ENCODE measurements at places on chromosomes 2 and 18.

GRCh38 chr18:41071826-41072225, 883.2 kb upstream of the PIK3C3 start:
- no peak for DNase-seq

DNA sequence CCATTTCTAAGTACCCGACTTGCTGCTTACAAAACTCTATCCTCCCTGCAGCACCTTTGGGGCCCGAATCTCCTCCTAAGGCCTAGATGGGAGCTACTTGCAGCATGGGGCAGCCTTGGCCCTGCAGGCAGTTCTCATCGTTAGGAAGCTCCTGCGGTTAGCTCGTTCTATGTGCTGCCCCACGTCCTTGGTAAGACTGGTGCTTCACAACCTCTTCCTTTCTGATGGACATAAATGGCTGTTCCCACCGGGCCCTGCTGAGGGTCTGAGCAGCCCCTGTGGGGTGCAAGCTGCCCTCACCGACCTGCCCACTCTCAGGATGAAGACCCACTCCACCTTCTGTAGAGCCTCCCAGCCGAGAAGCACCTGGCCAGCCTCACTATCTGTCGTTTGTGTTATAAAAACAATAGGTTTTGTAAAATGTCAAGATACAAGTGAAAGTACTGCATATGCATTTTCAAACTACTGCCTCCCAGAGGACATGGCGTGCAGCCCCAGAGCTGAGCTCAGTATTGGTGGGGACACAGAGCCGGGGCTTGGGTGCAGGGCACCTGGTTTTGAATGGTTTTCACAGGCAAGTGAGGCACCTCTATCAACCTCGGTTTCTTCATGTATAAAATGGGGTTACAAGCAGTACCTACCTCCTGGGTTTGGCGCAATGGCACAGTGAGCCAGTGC, 19.4 kb downstream of the OTOF start:
- DNase-seq: no peak

- DNase-seq: no peak
Observed at GRCh38 chr2:54641988-54642387, 81.5 kb upstream of the EML6 start.

DNA sequence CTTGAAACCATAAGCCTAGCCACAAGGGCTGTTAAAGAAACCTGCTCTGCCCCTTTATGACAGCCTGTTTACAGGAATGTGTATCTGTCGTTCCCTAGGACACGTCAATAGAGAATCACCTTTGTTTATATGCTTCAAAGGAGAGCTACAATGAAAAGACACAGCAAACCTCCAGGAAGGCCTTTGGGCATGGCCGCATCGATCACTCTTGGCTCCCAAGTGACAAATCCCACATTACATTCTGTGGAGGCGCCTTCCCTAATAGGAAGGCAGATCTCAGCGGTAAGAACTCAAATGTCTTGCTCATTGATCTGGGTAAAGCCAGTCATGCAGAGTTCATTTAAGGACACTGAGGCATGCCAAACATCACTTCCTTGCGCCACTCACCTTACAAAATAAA, 26.5 kb downstream of the KIAA2012 start:
- DNase-seq: no peak

- DNase-seq: no peak
Observed at GRCh38 chr2:172409042-172409441, 18.3 kb upstream of the ITGA6 start.

DNA sequence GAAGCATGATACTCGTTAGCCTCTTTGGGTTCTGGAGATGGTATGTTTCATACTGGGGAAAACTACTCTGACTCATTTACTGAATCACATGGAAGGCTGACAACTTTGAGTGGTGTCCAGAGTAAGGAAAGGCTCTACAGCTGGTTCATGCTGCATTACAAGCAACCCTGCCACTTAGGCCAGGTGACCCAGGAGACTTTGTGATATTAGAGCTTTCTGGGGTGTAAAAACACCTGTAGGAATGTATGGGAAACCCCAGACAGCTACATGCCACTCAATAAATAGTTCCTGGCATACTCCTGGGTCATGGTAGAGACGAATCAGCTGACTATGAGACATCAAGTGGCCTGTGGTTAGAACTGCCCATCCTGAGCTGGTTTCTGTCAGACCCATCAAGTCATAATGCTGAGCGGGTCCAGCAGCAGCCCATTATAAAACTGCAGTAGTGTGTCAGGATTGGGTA, 21.3 kb upstream of the TCF7L1 start:
- DNase-seq: no peak

GRCh38 chr2:8661736-8662135, 20.1 kb upstream of the ID2 start:
- no peak for DNase-seq

DNA sequence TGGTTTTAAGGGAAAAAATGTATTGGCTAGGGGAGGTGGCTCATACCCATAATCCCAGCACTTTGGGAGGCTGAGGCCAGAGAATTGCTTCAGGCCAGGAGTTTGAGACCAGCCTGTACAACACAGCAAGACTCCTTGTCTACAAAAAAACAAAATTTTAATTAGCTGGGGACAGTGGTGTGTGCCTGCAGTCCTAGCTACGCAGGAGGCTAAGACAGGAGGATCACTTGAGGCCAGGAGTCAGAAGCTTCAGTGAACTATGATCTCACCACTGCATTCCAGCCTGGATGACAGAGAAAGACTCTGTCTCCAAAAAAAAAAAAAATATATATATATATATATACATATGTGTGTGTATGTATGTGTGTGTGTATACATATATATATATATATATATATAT, 18.5 kb downstream of the CCDC88A start:
- no peak for DNase-seq

GRCh38 chr2:3587432-3587831, 7.5 kb upstream of the COLEC11 start:
- no peak for DNase-seq

- no peak for DNase-seq
Observed at GRCh38 chr2:56531668-56532420, 348.1 kb downstream of the CCDC85A start.

- no peak for DNase-seq
Observed at GRCh38 chr2:7940723-7941122, 741.1 kb upstream of the ID2 start.

- DNase-seq: no peak
Observed at GRCh38 chr18:64436111-64436510, 287.2 kb upstream of the LINC00305 start.

DNA sequence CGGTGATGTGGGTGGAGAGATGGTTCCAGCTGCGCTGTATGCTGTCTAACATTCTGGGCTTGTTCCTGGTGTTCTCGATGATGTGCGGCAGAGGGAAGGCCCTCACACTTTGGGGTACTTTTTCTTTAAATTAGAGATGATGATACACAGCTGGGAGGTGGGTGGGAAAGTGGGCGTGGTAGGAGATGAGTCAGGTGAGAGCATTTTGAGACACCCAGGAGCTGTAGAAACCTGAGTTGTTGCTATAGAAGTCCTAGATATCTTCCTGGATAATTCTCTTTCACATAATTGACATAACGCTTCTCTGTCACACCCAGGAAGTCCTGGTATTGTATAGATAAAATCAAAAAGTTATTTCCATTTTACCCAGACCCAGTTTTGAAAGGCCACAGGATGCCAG, 103.8 kb upstream of the ALKAL2 start:
- DNase-seq: no peak

GRCh38 chr2:146850746-146851145, 994.1 kb upstream of the ACVR2A start:
- no peak for DNase-seq

DNA sequence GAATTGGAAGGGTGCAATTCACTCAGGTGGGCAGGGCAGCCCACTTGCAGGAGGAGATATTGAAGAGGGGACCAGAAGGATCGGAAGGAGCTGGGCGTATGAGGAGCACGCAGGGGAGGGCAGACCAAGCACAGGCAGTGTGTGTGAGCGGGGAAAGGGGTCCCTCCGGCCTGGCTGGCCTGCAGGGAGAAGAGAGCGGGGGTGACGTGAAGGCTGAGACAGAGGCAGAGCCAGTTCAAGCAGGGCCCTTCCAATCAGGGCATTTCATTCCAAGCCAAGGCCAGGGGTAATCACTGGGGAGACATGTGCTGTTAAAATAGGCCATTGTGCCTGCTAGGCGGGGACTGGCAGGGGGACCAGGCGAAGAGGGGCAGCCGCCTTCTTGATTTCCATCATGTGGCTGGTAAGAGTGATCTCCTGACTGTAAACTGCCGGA, 62.2 kb downstream of the ACKR3 start:
- no peak for DNase-seq

DNA sequence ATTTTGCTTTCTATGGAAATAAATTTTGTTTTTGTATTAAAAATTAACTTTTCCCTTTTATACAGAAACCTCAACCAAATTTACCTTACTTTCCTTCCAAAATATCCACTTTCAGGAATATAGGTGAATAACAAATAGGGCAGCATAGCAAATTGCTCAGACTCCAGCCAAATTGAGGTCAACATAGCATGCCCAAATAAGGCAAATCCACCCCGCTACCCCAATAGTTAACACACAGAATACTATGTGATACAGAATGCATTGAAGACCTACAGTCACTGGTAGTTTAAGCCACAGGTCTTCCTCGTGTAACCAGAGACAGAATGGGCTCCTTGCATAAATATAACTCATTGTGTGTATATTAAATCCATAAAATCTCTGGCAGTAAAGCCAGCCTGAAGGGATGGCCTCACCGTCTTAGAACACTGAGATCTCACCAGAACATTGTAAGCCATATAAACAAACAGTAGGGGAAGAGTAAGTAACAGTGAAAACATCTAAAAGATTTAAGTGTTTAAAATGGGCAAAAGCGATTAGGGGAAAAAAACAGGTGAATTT, 72.2 kb downstream of the PMAIP1 start:
- no peak for DNase-seq

- no peak for DNase-seq
Observed at GRCh38 chr18:70246061-70246466, 40.6 kb upstream of the RTTN start.

GRCh38 chr18:78629426-78629825, 350.2 kb upstream of the SALL3 start:
- DNase-seq: no peak

GRCh38 chr2:131542438-131543384, 15.0 kb downstream of the CCDC74A start:
- DNase-seq: no peak

DNA sequence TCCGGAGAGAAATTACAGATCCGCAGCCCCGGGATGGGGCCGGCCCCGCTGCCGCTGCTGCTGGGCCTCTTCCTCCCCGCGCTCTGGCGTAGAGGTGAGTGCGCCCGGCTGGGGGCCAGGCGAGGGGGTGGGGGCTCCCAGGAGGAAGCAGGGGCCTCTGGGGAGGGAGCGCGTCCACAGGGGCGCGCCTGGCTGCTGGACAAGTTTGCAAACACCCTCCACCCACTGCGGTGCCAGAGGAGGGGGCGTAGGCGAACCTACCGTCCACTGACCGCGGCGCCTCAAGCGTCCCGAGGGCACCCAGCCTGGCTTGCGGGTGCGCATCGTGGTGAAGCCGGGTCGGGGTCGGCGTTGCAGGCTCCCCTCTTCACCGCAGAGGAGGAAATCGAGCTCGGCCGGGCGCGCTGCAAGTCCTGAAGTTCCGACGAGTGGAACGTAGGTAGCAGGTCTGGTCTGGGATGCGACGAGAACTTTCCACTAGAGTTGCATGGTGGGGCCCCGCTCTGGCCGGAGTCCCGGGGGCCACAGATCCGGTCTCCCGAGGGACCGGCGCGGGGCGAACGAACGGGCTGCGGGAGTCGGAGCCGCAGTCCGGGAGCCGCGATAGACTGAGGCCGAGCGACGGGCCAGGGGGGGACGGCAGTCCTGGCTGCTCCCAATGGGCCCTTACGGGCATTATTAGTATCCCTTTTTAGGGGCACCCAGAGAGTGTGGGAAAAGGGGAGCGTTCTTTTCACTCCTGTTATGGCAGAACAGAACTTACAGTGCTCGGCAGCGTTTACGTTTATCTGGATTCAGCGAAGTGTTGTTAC, 502 bp downstream of the MERTK start:
- DNase-seq: no peak
